ENCODE measurements at places on chromosomes 7 and 10.

DNA sequence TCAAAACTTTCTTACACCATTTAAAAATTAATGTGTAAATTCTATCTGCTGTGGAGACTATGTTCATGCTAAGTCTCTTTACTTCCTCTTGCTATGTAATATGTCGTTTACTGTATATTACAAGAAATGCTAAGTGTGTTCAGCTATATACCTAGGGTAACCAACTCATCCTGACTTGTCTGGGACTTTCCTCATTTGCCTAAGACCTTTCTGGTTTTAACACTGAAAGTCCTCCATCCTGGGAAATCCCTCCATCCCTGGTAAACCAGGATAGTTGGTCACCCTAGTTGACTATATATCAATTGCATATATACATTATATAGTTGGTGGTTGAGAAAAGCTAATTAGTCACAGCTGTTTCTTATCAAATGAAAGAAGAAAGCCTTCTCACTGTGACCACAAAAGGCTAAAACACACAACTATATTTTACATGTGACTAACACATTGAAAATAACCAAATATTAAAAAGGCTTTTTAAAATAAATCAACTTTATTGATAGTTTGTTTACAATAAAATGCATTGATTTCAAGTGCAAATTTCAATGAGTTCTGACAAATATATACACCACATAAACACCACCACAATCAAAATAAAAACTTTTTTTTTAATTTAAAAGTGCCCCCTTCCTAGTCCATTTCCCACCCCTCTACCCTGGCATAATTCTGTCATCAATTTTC, 167.7 kb upstream of the INHBA start:
- peak; percentile 63 for DNase-seq

- no peak for DNase-seq
Observed at GRCh38 chr7:149207324-149208035, 12.1 kb downstream of the ZNF282 start.

DNA sequence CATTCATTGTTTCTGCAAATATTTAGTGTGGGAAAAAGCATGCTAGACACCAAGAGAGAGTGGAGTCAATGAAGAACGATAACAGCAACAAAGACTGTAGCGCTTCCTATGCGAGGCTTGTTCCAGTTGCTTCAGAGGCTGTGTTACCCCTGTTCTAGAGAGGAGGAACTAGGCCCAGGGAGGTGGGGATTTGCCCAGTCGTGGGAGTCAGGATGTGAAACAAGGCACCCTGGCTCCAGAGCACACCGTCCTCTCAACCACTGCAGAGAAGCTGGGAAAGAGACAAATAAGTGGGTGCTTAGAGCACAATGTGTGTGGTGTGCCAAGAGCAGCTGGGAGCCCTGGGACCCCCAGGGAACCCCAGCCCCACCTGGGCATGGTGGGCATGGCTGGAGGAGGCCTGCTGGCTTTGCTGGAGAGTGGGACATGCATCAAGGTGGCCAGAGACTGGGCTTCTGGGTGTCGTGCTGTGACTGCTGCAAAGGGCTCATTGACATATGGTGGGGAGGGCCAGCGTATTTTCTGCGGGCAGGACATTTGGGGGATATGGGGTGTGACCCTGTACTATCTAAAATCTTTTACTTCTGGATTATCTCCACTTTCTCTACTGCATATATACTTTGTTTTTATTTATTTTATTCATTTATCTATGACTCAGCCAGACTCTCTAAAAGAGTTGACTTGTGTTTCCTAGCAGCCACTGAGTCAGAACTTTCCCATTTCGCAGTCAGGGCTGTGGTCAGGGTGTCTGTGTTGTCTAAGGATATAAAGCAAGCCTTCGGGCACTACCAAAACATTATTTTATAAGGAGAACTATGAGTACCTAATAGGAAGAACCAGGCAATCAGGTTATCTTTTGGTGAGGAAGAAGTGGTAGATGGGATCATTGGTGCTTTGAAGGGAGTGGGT, 95.4 kb downstream of the TCF7L2 start:
- DNase-seq: peak; percentile 90

DNA sequence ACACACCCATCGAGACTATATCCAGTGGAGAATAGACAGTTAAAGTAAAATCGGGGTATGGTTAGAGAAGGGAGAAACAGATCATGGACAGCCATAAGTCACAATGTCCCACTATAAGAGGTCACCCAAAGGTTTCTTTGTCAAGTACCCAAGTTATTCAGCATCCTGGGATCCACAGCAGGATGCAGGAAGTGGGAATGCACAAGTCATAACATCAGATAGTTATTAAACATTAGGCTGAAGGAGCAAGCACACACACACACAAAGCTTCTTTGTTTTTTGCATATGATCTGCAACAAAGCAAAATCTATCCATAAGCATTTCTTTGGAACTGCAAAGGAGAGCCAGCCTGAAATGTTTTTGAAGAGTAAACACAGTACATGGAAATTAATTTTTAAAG, 111.6 kb downstream of the NOC3L start:
- DNase-seq: no peak

DNA sequence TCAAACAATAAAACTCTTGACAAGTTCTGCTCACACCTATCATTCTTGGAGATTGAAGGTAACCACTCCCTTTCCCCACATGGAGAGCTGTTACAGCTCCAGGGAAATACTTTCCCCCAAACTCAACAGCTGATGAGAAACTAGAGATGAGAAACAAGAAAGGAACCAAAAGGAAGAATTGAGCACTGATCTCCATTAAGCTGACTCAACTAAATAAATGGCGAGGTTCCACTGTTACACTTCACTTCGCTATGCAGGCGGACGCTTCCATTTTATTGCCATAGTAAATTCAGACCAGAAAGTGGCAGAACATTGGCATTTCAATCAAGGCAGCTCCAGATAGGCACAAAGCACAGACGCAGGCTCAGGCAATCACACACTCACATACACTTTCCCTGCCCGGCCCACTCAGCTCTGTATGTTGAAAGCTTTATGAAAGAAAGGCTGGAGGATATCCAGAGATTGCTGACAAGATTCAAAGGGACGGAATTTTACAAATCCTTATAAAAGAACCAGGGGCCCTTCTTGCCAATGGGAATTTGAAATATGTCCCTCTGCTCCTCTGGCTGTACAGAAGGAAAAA, 11.5 kb upstream of the YAE1 start:
- no peak for DNase-seq
